ENCODE measurements at places on chromosomes 13 and 19.
A peak's percentile ranks its signal among the peaks of the same experiment; 100 is the strongest.

DNA sequence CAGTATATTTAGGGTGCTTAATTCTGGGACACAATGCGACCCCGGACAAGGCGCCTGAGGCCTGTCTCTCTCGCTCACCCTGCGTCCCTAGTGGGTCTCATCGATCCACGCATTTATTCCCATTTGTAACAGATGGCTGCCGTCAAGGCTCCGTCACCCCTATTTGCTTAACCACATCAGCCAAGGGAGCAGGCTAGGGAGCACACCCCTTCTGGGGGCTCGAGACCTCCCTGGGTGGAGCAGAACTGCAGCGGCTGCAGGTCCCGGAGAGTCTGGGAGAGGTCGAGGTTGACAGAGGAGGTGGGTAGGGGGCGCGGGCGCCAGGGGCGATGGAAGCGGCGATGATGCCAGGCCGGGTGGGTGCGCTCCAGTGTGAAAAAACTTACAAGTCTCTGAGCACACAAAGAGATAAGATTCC lies 507 bp downstream of the ALG5 start:
- DNase-seq, result no peak

GRCh38 chr19:45876411-45877197 lies 9.3 kb downstream of the IRF2BP1 start:
- no peak for DNase-seq

DNA sequence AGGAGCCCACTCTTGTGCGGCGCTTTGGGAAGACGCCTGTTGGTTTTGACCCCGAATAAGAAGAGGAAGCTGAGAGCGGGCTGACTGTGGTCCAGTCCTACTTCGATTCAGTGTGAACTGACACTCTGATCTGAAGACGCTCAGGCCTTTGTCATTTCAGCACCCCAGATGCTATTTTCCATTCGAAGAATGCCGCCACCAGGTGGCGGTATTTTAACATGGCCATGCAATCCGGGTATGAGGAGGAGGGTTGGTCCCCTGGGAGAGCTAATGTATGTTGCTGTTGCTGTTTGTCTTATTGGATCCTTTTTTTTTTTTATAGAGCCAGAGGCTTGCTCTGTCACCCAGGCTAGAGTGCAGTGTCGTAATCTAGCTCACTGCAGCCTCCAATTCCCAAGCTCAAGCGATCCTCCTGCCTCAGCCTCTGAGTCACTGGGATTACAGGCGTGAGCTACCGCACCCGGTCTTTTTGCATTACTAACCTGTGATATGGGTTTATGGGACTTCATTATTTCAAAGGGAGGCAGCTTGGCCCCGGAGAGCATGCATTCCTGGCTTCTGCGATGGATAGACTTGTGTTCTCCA lies 803 bp upstream of the TIMM44 start:
- DNase-seq, result peak; percentile 89

- peak; percentile 52 for DNase-seq
Measured at GRCh38 chr19:19032420-19033175, 719 bp downstream of the SUGP2 start.

DNA sequence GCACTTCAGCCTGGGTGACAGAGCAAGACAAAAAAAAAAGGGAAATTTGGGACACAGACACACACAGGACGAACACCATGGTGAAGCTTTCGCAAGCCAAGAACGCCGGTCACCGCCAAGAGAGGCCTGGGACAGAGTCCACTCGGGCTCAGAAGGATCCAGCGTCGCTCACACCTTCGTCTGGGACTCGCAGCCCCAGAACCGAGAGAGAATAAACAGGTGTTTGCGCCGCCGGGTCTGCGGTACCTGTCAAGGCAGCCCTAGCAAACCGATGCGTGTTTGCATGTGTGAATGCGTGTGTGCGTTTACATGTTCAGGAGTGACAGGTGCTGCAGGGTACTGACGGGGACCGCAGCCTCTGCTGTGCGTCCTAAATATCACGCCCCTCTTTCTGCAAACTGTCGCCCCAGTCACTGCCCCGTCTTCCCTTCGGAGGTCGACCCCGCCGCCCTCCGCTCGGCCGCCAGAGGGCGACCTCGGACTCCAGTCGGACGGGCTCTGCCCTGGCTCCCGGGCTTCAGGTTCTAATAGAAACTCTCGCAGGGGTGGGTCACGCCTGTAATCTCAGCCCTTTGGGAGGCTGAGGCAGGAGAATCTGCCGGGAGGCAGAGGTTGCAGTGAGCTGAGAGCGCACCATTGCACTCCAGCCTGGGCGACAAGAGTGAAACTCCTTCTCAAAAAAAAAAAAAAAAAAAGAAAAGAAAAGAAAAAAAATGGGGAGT lies 11.8 kb upstream of the CSNK1G2 start:
- peak; percentile 73 for DNase-seq

DNA sequence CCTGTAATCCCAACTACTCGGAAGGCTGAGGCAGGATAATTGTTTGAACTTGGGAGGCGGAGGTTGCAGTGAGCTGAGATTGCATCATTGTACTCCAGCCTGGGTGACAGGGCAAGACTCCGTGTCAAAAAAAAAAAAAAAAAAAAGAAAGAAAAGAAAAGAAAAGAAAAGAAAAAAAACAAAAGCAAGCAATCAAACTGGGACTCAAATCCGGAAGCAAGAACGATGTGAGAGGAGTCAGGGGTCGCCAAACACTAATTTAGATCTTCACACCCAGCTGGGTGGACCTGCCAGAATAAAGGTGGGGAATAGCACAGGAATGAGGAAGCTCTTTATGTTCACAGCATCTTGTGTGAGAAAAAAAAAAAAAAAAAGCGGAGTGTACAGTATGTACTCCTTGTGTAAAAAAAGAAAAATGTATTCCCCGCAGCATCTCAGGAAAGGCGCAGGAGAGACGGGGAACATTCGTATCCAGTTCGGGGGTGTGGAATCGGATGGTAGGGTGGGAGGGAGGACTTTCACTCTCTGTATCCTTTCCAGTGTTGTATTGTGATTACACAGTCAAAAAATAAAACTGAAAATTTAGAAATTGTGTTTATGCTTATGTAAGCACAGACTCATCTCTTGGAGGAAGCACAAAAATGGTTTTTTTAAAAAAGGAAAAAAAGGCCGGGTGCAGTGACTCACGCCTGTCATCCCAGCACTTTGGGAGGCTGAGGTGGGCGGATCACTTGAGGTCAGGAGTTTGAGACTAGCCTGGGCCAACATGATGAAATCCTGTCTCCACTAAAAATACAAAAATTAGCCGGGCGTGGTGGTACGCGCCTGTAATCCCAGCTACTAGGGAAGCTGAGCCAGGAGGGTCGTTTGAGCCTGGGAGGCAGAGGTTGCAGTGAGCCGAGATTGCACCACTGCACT lies 7.6 kb downstream of the DNAJB1 start:
- no peak for DNase-seq
